Natural killer cell (primary cell): ENCODE measurements at places on chromosomes 4 and X. TPM values are rescaled to one million over a fixed set of nuclear protein-coding genes. Genes with fewer than 3 reads are reported as not detected.

DNA sequence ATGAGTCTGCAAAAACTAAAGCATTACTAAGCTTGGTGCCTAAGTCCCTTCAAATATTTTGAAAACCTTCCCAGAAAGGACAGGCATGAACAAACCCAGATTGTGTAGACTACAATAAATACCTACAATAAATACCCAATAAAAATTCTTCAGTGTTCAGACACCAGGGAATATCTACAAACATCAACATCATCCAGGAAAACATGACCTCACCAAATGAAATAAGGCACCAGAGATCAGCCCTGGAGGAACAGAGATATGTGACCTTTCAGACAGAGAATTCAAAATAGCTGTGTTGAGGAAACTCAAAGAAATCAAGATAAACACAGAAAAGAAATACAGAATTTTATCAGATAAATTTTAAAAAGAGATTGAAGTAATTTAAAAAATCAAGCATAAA, 57.8 kb upstream of the NLRP2B start:
- DNase-seq = no peak

GRCh38 chr4:102256321-102256720, 89.0 kb downstream of the SLC39A8 start:
- DNase-seq = no peak

- no peak for DNase-seq
Observed at GRCh38 chr4:175720722-175721121, 91.3 kb downstream of the GPM6A start.

- peak; percentile 83 for DNase-seq
Observed at GRCh38 chr4:3880615-3881120, 114.5 kb downstream of the ADRA2C start.

DNA sequence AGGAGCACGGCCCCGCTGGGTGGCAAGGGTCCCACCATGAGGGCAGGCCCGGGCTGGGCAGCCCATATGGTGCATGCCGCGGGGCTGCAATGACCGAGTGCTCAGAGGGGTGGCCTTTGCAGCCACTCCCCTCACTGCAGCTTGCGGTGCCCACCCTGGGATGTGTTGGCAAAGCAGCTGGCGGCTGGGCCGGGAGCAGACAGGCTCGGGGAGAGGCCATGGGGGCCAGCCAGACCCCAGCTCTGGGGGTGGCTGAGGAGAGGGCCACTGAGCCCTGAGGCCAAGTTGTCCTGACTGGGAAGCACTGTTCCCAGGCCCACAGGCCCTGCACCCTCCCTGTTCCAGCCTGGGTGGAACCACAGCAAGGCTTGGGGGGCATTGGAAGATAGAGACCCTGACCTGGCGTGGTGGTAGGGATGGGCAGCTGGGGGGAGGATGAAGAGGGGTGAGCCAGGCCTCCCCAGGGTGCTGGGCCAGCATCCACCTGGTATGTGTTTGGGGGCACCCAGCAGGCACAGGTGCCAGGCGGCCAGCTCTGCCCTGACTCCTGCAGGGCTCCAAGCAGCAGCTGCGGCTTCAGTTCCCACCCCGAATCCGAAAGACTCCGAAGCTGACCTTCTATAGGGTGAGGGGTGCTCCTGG, 18.4 kb upstream of the RNF4 start:
- DNase-seq = no peak

GRCh38 chrX:44765556-44765955, 78.3 kb upstream of the DUSP21 start:
- DNase-seq = no peak

GRCh38 chr4:106494066-106494465, 125.5 kb upstream of the GIMD1 start:
- no peak for DNase-seq

DNA sequence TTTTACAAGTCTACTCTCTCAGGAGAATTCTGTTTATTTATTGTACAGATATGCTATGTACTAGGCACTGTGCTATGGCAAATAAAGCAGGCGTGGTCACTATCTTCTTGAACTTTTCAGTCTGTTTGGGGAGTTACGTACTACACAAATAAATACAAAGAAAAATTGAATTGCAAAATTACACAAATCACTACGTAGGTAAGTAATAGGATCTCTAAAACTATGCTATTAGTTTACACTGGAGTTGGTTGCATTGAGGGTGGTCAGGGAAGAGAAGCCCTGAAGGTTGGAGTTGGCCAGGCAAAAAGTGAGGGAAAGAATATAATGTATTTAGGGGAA, 75.7 kb downstream of the GAB1 start:
- DNase-seq = no peak

- no peak for DNase-seq
Observed at GRCh38 chr4:174265916-174266315, 17.6 kb downstream of the FBXO8 start.

DNA sequence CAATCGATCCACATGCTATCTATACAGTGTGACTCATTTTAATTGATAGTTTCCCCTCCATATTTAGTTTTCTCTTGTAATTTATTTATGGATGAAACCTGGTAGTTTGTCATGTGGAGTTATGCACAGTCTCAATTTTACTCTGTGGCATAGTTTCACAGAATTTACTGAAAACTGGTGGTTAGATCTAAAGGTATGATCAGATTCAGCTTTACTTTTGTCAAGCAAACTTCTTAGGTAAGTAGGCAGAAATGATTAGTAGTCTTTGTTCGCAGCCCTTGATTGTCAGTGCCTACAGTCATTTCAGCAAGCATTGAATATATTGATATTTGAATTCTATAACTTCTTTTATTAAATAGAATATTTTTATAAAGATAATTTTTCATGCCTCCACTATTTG, 2.5 kb downstream of the ADD1 start:
- no peak for DNase-seq

GRCh38 chrX:54427837-54428424, 12.3 kb upstream of the TSR2 start:
- DNase-seq = no peak

DNA sequence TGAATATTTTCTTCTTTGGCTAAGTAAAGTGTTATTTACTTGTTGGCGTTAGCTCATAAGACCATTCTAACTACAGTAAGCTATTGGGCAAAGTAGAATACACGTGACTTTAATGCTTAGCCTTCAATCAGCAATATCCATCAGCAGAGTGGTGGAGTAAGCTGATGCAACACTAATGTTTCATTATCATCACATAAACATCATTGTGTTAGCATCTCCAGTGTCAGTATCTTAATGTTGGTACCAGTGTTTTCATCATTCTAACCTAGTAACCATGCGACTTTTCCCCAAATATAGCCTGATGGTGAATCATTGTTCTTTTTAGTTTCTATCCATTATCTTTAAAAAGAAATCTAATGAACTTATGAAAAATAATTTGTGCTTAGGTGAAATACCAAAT, 48.5 kb downstream of the APOOL start:
- no peak for DNase-seq

DNA sequence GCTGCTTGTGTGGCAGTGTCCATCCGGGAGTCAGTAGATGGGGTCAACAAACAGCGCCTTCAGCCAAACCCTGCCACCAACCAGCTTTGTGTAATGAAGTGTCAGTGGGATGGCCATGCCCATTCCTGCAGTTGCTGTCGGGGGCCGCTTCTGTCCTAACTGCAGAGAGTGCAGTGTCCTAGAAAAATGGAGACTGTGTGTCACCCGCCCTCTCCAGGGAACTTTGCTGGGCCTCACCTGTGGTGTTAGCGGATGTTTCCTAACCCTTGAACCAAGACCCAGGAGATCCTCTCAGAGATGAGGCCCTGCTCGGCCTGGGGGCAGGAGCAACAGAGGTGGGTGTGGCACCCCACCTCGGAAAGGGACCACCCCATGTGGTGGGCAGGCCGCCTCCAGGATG, 35.3 kb upstream of the HGFAC start:
- DNase-seq = no peak

DNA sequence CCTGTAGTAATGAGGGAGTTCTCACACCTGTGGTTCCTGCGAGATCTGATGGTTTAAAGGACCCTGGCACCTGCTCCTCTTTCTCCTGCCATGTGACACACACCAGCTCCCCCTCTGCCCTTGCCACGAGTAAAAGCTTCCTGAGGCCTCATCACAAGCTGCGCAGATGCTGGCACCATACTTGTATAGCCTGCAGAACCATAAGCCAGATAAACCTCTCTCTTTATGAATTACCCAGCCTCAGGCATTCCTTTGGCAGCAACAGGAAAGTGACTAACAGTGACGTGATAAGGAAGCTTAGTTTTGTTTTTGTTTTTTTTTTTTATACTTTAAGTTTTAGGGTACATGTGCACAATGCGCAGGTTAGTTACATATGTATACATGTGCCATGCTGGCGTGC, 130.9 kb downstream of the AFAP1 start:
- no peak for DNase-seq

- no peak for DNase-seq
Observed at GRCh38 chr4:82905205-82905604, 4.7 kb downstream of the THAP9 start.

GRCh38 chr4:6900181-6900812, 9.3 kb upstream of the TBC1D14 start:
- no peak for DNase-seq

GRCh38 chr4:113962719-113963265, 16.7 kb downstream of the ARSJ start:
- no peak for DNase-seq

DNA sequence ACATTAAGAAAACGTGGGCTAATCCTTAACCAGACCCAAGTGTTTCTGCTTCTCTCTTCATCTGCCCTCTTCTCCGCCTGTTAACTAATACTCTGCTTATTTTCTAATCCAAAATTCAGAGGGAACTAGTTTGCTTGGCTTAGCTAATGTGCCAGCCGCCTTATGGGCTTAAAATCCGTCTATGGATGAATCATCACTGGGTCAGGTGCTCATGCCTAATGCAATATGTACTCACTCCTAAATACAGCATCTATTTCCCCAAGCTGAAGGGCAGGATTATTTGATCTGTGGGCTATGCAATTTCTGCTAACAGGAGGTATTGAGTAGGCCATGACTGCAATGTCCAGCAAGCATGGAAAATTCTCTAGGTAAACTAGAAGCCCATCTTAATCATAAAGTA, 12.4 kb downstream of the DYNLT3 start:
- DNase-seq = no peak

DNA sequence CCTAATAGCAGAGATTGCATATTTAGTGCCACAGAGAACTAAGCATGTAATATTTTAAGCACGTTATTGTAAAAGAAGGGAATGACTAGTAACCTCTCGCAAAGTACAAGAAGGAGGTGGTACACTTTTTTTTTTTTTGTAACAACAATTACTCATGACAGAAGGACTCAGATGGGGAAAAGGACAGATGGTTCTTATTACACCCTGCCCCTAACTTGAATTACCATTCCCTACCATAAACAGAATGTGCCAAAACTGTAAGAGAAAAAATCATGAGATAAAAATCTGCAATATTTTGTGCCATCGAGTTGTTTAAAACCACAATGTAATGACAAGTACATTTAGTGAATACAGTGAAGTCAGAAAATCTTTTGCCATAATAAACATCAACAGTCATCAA, 33.0 kb upstream of the RAPGEF2 start:
- DNase-seq = no peak

DNA sequence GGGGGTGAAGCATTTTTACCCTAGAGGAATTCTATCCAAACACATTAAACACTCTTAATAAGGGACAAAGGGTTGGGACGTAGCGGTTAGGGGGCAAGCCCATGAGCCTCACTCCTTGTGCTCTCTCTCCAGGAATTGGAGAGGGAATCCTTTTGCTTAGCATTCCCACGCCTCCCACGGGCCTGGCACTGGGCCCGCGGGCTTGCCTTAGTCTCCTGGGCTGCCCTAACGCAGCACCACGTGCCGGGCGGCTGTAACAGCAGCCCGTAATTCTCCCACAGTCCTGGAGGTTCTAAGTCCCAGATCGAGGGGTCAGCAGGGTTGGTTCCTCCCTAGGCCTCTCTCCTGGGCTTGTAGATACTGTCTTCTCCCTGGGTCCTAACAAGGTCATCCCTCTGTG, 67.5 kb downstream of the TBL1X start:
- DNase-seq = no peak

DNA sequence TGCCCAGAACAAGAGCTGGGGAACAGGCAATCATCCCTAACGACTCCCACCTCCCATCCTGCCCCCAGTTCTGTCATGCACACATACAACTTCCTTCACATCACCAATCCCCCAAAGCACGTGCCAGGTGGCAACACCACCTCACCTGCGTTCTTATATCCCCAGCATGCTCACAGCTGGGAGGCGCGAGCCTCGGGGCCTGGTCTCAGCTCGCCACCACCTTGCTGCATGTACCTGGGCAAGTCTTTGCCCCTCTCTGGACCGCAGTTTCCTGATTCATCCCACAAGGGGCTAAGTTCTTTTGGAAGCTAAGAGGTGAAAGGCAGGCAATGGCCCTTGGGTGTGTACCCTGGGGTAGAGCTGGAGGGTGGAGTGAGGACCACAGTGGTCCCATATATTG, 119.2 kb upstream of the PJA1 start:
- DNase-seq = no peak

GRCh38 chr4:155837203-155837796, 28.8 kb downstream of the ASIC5 start:
- DNase-seq = no peak

GRCh38 chr4:184112006-184112550, 105.6 kb downstream of the ENPP6 start:
- no peak for DNase-seq

DNA sequence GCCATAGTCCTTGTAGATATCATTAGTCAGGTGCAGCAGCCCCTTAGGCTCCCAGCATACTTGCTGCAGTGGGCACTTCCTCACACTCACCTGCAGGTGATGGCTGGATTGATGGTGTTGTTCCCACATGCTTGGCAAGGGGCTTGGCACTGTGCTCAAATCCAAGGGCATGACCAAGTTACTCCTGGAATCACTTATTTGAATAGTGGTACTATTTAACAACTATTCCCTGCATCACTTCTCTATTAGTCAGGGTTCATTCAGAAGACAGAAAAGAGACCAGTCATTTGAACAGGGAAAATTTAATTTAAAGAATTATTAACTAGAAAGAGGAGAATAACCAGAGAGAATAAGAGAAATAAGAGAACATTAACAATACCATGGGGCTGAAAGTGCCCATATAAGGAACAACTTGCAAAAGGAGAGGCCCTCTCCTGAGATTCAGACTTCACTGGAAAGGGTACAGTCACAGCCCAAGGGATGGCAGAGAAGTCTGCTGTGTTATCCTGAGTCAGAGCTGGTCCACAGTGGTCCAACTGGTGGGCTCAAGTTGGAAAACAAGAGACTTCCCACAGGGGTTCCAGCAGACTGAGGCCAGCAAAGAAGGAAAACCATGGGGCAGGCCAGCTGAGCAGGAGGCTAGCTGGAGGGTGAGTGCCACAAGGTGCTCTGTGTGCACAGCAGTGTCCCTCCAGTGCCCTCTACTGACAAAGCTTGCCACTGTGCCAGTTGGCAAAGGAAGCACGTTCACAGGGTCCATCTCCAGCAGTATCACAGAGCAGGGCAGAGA, 9.8 kb downstream of the SPP1 start:
- DNase-seq = peak; percentile 51

The PIR gene
- total RNA-seq = not detected

The TRPC5OS gene
- not detected for total RNA-seq

The BRS3 gene
- total RNA-seq = not detected

The PNPLA4 gene
- 3.5 TPM for total RNA-seq

The ATOH1 gene
- total RNA-seq = not detected

The FAM47E gene
- 0.21 TPM for total RNA-seq

The NLGN4X gene
- total RNA-seq = not detected

The IL15 gene
- total RNA-seq = 8.1 TPM
